ENCODE measurements at places on chromosomes 5 and 9.

DNA sequence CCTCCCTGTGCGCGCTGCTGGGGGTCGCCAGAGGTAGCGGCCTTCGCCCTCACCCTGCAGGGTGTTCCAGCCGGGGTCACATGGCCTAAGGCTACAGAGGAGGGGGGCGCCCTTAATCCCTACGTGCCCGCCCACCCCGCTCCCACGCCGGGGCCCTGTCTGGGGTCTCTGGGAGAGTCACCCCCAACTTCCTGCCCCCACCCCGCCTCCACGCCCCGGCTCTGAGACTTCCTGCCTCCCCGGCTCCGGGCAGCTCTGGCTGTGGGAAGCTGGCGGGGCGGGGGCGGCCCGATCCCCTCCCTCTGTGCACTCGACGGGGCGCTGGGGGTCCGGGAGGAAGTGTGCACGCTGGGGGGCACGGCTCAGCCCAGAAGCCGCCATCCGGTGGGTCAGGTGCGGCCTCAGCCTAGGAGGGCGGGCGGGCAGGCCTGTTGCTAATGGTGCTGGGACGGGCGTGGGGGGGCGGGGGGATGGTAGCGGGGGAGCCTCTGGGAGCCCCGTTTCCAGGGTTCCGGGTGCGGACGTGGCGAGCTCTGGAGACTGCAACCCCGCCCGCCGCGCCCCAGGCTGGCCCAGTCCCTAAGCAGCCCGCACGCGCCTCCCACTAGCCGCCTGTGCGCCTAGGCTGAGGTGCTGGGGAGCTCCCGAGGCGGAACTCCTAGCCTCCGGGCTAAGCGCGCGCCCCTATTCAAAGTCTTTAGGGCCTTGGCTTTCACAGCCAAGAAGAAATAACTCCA, 61.6 kb downstream of the CXXC5 start:
- DNase-seq, result no peak

DNA sequence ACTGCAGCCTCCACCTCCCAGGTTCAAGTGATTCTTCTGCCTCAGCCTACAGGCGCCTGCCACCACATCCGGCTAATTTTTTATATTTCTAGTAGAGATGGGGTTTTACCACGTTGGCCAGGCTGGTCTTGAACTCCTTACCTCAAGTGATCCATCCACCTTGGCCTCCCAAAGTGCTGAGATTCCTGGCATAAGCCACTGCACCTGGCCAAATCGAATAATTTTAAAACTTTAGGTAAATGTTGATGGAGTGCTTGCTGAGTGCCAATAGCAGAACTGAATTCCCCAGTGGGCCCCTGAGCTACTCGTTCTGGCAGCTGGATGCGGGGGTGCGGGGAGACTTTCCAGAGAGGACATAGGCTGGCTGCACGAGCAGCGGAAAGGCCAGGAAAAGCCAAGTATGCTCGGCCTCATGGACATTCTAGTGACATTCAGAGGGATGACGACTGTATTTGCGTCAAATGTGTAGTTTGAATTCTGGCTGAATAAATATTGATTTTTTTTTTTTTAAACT, 16.8 kb downstream of the TRAF2 start:
- DNase-seq, result peak; percentile 76

GRCh38 chr9:98318834-98319478, 63.5 kb upstream of the TBC1D2 start:
- DNase-seq, result no peak

DNA sequence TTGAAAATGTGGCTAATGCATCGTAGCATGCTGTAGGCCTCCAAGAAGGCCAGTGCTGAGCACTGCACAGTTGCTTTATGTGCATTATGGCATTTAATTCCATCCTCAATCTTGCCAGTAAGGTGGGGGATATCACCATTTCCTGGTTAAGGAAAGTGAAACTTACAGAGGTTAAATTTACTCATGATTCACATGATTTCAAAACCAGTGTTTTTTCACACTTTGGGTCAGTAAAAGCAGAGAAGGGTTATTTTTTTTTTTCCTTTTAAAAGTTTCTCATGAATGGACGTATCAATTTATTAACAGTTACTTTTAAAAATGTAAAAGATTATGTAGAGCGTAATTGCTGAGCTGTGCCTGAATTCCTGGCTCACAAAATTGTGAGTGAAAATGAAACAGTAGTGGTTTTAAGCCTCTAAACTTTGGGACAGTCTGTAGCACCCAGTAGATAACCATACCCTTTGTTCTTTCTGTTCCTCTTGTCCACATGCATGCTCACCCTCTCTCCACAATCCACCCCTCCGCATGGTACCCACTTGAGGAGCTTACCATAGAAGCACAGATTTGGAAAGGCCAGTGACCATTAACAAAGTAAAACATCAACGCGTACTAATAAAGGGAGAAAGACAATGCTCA, 21.2 kb downstream of the MAST4 start:
- no peak for DNase-seq

DNA sequence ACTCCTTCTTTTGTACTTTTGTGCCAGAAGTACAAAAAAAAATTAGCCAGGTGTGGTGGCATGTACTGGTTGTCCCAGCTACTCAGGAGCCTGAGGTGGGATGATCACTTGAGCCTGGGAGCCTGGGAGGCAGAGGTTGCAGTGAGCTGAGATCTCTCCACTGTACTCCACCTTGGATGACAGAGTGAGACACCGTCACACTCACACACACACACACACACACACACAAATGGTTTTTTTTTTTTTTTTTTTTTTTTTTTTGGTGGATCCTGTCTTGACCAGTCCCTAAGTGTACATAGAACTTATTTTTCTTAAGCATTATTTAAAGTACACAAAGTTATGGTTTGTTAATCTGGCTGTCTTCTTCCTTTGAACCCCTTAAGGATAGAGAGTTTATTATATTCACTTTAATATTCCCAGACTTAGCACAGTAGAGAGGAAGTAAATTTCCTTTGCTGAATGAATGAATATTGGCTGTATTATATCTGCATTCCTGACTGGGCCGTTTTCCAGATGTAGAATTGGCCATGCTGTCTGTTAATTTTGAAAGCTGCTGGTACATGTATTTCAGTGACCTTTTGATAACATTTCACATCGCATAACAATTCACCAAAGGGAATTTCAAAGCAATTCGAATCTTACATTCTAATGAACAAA, 429.0 kb upstream of the ZNF608 start:
- DNase-seq, result no peak

DNA sequence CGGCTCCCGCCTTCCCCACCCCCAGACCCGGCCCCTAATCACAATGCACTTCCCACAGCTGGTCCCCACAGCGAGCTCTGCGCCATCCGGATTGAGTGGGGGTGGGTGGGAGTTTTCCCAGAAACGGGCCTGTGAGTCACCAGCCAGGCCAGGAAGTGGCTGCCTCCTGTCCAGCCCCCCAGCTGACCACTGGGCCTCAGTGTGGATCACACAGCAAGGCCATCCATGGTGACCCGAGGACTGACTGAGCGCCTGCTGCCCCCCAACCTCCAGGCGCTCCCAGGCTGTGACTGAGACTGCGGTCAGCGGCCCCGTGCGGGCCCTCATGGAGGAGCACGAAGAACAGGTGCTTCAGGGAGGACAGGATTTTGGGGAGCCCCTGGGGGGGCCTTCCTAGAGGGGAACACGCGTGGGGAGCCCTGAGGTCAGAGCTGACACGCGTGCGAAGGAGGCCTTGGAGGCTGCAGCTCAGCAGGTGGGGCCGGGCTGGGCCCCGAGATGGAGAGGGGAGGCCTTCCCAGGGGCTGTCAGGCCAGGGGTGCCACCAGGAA, 48.3 kb upstream of the EGFL7 start:
- no peak for DNase-seq

DNA sequence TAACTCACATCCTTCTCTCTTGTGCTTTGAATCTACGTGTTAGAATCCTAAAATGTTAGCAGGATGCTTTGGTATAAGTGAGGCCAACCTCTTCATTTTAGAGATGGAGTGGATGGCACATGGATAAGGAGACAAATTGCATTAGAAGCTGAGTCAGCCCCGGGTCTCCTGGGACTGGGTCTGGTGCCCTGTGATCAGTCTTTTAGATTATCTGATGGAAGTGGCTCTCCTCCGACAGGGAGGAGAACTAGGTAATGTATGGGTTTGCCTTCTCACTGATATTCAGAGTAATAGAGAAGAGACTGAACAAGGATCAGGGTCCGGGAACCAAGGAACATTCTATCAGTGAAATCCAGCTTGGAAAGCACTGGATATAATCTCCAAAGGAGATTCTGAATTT, 74.9 kb upstream of the TNFSF8 start:
- DNase-seq, result no peak

GRCh38 chr9:91065231-91066041, 263.8 kb downstream of the SYK start:
- no peak for DNase-seq

DNA sequence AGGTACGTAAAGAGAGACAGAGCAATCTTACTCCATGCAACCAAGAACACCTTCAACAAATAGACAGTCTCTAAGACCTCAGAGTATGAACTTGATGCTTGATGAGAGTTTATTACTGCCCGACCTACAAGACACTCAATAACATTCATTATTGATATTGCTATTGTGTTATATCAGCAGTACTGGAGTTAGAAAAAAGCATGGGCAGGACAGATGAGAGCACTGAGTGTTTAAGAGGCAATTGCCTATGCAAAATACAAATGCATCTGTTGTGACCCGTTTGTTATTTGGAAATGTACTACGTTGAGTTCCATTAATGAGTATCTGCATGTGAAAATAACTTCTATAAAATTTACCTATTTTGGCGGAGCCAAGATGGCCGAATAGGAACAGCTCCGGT, 8.1 kb upstream of the MARCOL start:
- DNase-seq, result no peak

- no peak for DNase-seq
Measured at GRCh38 chr5:177553671-177554429, 513 bp downstream of the FAM193B start.

DNA sequence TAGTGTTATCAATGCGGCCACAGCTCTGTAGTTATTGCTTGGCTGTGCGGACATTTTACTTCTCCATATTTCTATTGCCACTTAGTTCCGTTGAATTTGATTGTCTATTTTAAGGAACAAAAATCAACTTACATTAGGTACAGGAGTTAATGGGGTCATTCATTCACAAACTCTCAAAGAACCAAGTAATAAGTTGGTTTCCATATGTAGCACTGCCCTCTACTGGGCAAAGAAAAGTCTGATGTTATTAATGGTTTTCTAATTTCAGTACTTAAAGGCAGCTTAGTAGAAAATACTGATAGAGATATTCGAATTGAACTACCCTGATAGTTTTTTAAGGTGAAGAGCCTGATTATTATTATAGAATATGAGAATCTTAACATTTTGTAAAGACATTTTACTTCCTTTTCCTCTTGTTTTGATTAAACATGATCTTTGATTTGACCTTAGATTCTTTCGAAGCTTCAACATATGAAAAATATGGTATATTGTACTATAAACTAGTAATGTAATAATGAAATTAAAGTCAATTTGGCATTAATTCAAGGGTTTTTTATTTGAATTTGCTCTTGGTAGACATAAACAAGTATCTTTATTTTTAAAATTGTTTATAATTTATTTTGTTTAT, 119.5 kb upstream of the CTNND2 start:
- peak; percentile 66 for DNase-seq
